NCI-H526 (cell line): ENCODE measurements at places on chromosomes 7 and 10.
A peak's percentile ranks its signal among the peaks of the same experiment; 100 is the strongest.

- no peak for DNase-seq
These were observed 120.7 kb upstream of the CTBP2 start for GRCh38 chr10:125281091-125281490.

GRCh38 chr10:129547608-129548007, 80.6 kb downstream of the MGMT start:
- DNase-seq: no peak

DNA sequence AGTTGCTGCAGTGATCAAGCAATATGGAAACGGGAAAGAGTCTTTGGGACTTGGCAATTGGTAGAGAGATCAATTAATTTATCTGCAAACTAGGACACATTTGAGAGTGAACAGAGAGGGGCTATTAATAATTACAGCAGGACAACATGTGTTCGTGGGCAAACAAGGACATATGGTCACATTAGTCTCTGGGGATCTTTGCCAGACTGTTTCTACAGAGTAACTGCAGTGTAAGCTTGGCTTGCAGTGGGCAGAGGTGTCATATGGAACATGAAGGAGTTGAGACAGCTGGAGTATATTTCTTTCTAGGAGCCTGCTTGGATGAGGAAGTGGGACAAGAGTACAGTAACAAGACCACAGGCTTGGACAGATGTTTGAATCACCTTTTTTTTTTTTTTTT, 232.1 kb upstream of the LYZL1 start:
- DNase-seq: no peak

GRCh38 chr7:133676805-133677370, 424.0 kb downstream of the EXOC4 start:
- no peak for DNase-seq

DNA sequence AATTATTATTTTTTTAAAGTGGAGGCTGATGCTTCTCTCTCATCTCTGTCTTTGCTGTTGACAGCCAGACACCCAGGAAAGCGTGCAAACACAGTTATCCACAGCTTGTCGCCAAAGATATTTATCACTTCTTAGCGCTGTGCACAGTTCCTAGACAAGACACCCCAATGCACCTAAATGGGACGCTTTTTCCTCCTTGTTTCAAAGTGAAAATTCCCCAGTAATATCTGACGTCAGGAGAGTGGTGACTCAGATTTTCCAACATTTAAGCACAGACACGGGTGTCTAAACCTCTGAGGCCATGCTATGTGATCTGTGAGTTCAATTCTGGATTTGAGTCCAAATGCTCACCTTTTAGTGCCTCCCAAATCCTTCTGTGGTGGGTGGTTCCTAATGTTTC, 151.6 kb downstream of the EMX2 start:
- DNase-seq: no peak

- peak; percentile 81 for DNase-seq
These were observed 14.1 kb upstream of the AKR1B10 start for GRCh38 chr7:134513169-134513752.

DNA sequence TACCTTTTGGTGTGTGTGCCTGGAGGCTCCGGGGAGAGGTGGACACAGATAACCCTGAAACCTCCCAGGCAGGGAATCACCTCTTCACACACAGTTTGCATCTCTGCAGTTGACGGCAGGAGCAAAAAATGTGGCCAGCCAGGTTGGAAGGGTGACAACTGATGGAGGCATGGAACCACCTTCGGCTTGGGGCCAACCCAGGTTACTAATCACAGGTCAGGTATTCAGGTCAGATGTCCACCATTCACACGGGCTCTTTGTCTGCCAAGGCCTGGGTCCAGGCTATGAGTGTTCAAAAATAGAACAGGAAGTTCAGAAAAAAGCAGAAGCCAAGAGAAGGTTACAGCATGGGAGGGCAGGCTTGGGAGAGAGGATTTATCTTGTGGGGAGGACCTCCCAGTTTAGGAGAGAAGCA, 137.2 kb upstream of the EFCAB10 start:
- no peak for DNase-seq

DNA sequence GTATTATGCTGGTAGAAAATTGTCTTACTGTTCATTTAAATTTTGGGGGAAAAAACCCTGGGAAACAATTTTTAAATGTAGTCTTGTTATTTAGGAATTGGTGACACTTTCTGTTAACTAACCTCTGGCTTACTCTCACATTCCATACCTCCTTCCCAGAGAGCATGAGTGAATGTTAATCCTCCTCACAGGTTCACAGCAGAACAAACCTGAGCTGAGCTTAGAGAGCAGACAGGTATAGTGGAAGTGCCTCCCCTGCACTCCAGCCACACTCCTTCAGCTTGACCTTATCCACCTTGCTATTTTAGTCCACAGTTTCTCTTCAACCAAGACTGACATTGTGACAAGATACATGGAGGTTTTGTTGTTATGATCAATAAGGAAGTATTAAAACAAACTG, 235.9 kb downstream of the FOXP2 start:
- DNase-seq: no peak

GRCh38 chr10:124731551-124731950, 12.6 kb downstream of the FAM53B start:
- no peak for DNase-seq

DNA sequence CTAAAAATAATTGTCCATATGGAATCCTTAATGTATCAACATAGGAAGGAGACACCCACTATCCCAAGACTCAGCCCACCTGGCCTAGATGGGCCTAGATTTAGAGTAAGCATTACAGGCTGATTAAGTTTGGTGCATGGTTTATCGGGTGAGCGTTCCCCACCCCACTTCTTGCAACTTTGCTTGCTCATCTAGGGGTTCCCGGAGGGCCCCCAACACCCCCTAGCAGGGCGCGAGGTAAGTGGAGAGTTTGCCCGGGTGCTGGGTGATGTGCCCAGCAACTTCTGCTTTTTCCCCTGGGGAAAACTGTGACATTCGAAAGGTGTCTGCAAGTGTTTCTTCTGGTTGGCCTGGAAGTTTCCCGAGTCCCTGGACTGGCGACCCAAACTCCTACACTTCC, 31.7 kb downstream of the SKIDA1 start:
- DNase-seq: no peak
